ENCODE measurements at places on chromosomes 7 and 10.

- no peak for DNase-seq
Measured at GRCh38 chr7:46162609-46163008, 241.5 kb upstream of the IGFBP3 start.

DNA sequence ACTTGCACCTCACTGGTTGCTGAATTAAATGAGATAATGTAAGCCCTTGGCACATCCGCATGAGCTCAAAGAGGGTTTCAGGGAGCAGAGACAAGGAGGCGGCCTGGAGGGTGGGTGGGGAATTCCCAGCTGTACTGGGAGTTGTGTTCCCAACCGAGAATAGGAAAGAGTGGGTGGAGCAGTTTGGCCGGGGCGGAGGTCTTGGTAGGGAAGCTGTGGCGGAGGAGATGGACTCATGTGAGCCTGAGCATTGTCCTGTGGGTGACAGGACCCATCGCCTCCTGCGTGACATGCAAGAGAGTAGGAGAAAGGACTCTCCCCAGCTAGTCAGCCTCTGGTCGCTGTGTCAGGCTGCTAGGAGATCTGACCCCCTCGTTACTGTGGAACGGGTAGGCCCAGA is 41.0 kb upstream of the SAMD8 start:
- DNase-seq: no peak

DNA sequence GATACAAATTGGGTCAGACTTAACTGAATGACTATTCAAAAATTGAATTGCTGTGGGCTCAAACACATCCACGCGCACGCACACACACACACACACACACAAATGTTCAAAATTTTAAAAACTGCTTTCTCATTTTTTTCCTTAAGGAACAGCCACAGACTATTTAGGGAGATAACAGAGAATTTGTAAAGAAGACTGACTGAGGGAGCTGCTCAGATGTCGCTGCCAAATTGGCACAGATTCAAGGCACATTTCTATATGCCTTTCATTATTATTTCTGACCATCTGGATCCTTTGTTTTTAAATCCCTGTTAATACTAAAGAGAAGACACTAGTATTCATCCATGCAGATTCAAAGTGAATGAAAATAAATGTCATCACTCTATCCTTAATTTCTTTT is 154.8 kb downstream of the DGKB start:
- no peak for DNase-seq

DNA sequence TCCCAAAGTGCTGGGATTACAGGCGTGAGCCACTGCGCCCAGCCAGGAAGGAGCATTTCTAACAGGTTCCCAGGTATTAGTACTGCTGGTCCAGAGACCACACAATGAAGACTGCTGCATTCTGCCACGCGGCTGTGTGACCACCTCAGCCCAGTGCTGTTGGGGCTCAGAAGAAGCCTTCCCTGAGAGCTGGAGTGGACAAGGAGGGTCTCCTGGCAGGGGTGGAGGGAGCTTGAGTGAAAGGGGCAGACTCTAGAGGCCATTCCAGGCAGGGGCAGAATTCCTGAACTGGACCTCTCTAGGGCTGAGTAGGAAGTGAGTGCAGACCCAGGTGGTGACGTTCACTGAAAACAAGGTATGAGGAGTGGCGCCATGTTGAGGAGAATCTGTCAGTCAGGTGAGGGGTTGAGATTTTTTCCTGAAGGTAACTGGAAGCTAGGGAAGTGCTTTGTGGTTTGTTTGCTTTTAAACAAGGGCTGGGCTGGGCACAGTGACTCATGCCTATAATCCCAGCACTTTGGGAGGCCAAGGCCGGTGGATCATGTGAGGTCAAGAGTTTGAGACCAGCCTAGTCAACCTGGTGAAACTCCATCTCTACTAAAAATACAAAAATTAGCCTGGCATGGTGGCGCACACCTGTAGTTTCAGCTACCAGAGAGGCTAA is 67.6 kb downstream of the TACC2 start:
- DNase-seq: no peak

GRCh38 chr10:120948889-120949608 is 97.9 kb downstream of the WDR11 start:
- DNase-seq: peak; percentile 30

DNA sequence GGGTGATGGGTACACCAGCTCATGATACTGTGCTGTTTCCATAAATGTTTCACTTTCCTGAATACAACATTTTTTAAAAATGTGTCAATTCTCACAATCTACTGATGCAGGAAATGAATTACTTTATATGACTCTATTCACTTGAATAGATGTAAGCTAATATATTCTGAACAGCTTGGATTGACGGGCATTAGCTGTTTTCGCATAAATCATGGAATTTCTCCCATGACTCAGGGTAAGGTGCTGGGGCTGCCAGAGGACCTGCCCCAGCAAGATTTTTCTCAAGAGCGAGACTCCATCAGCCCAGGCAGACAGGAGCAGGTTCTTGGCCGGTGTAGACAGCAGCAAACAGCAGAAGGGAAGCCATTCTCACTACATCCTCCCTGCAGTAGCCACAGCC is 107.1 kb downstream of the PFKFB3 start:
- no peak for DNase-seq

DNA sequence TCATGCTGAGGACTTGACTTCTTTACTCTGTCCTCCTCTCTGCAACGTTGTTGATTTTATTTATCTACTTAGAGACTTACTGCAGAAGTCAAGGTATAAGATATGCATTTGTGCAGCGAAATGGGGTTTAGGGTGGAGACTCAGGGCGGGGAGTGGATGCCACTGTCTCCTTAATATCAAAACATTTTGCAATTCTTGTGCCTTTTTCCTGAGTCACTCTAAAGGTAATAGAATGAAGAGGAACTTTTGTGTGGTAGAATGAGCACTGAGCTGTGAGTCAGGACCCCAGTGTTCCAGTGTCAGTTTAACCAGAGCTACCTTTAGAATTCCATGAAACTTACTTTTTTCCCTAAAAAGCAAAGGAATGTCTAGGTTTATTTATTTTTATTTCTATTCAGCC is 78.2 kb downstream of the VTI1A start:
- no peak for DNase-seq

GRCh38 chr7:116552602-116553001 is 27.8 kb downstream of the CAV1 start:
- no peak for DNase-seq

DNA sequence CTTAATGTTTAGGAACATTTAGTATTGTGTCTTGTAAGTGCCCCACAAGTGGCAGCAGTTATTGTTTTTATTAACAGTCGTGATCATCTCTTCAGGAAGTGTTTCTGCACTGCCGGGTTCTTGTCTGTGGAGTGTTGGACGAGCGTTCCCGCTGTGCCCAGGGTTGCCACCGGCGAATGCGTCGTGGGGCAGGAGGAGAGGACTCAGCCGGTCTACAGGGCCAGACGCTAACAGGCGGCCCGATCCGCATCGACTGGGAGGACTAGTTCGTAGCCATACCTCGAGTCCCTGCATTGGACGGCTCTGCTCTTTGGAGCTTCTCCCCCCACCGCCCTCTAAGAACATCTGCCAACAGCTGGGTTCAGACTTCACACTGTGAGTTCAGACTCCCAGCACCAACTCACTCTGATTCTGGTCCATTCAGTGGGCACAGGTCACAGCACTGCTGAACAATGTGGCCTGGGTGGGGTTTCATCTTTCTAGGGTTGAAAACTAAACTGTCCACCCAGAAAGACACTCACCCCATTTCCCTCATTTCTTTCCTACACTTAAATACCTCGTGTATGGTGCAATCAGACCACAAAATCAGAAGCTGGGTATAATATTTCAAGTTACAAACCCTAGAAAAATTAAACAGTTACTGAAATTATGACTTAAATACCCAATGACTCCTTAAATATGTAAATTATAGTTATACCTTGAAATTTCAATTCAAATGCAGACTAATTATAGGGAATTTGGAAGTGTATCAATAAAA is 22.2 kb downstream of the PLA2G12B start:
- DNase-seq: no peak

- no peak for DNase-seq
Measured at GRCh38 chr10:11682851-11683250, 59.3 kb upstream of the ECHDC3 start.

DNA sequence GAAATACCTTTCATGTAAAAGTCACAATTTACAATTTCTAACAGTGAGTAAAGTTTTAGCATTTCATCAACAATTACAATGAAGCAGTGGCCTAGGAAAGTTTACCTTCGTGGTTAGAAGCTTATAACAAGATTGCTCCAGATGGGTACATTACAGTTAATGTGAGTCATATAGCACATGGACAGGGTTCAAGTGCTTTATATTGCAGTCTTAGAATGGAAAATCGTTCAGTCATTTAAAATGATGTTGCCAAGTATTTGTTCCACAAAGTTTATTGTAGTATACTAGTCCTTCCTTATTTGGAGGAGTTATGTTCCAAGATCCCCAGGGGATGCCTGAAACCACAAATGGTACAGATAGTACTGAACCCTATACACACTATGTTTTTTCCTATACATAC is 174.6 kb upstream of the TARP start:
- no peak for DNase-seq

DNA sequence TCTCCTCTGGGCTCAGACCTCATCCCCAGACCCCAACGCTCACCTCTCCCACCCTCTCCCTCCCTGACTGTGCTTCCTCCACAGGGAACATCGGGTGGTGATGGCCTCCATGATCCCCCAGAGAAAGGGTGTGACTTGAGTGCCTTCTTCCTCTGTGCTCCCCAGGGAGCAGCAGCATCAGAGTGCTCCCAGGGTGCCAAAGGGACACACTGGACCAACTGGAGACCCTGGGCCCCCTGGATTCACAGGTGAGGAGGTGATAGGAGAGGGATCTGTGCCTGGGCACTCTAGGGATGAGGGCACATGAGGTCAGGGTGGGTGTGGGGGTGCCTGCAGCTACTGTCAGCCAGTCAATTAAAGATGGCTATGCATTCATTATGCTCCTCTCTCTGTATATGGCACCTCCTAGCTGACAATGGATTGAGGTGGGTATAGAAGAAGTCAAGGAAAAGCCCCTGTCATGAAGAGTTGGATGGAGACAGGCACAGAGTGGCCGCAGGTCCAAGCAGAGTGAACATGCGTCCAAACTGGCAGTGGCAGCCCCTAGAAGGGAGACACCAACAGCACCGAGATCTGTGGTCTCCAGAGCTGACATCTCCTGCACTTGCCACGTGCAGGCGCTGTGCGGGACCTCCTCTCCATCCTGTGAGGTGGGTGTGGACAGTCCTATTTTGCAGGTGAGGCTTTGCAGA is 15.5 kb upstream of the VOPP1 start:
- no peak for DNase-seq

DNA sequence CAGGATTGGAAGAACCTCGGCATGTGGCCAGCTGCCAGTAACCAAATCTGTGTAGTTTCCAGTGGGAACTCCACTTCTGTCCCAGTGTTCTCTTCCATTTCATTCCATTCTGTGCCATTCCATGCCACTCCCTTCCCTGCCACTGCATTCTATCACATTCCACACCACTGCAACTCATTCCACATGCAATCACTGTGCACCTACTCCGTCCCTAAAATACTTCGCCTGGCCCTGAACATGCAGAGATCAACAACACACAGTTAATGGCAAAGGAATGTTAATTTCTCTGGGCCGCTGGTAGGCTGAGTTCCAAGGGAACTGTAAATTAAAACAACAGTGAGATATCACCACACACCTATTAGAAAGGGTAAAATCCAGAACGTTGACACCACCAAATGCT is 64.8 kb downstream of the AKR1B1 start:
- no peak for DNase-seq

GRCh38 chr10:413662-414071 is 275.8 kb downstream of the DIP2C start:
- DNase-seq: no peak

- peak; percentile 28 for DNase-seq
Measured at GRCh38 chr7:73738220-73738611, 386 bp downstream of the ABHD11 start.

DNA sequence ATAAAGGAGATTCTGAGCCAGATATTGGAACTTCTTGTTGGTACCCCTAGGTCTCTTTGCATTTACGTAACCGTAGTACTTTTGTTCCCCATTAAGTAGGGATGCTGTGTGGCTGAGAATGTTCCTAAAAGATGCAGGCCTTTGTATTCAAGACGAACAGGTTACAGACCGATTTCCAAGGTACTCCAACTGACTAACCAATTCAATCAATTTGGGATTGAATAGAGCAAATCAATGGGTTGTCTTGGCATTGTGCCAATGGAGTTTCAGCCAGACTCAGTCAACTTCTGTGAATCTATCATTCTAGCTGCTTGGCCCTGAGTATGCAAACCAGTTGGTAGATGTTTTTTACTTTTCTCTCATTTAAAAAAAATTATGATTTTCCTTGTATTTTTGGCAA is 347.3 kb upstream of the NPVF start:
- no peak for DNase-seq

- DNase-seq: no peak
Measured at GRCh38 chr7:36161996-36162395, 8.9 kb downstream of the EEPD1 start.

DNA sequence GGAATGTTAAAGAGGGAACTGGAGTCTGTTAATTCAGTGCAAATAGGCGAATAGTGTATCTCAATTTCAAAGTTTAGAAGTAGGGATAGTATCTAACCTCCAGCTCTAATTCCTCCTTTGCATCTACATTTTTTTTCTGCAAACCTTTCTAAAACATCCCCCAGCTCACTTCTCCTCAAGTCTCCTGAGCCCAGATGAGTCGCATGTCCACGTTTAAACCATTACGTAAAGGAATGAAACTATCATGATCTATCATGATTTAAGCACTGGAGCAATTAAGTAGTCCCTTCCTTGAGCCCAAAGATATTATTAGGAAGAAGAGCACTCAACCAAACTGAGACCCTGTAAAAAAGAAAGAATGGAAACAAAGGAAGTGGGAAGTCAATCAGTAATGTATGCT is 29.9 kb downstream of the GPR22 start:
- no peak for DNase-seq

GRCh38 chr7:65250697-65251395 is 122.8 kb upstream of the ZNF92 start:
- no peak for DNase-seq

Data from stimulated activated CD4-positive, alpha-beta T cell treated with anti-CD3 and anti-CD28 coated beads, Interleukin-15, amount 100 ng/mL, for 48 hours (primary cell).